Left cardiac atrium (tissue), 4 donors: ENCODE measurements at places on chromosomes 2 and 18.

GRCh38 chr2:47048801-47049480, 106.2 kb downstream of the STPG4 start:
- DNase-seq = no peak

- DNase-seq = peak; percentile 53
Observed at GRCh38 chr2:118013221-118013723, 598 bp downstream of the CCDC93 start.

- DNase-seq = no peak
Observed at GRCh38 chr2:24623535-24623934, 132.5 kb downstream of the NCOA1 start.

DNA sequence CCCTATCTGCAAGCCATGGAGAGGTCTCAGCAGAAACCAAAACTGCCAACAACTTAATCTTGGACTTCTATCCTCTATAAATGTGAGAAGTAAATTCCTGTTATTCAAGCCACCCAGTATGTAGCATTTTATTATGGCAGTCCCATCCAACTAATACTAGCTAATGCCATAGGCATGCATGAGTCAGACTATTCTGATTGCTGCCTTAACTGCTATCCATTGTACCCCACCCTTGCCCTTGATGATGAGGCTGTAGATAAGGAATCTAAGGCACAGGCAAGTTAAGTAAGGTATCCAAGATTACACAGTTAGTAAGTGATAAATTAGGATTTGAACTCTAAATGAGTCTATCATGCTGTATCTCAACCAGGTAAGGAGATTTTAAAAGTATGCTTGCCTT, 223.0 kb downstream of the UBE2E3 start:
- no peak for DNase-seq

DNA sequence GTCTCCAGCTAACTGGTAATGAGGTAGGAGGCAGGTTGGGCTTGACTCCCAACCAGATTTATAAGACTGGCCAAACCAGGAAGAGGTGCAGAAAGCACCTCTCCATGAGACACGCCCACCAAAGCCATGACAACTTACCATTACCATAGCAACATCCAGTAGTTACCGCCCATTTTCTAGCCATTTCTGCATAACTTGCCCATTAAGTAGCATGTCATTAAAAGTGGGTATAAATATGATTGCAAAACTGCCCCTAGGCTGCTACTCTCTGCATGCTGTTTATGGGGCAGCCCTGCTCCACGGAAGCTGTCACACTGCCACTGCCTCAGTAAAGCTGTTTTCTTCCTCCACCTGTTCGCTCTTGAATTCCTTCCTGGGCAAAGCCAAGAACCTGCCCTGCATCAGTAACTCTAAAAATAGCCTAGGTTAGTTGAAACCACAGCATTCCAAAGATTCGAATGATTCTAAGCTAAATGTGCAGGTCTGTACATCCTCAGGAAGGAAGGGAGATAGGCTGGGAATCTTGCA, 131.9 kb downstream of the ATL2 start:
- DNase-seq = no peak

DNA sequence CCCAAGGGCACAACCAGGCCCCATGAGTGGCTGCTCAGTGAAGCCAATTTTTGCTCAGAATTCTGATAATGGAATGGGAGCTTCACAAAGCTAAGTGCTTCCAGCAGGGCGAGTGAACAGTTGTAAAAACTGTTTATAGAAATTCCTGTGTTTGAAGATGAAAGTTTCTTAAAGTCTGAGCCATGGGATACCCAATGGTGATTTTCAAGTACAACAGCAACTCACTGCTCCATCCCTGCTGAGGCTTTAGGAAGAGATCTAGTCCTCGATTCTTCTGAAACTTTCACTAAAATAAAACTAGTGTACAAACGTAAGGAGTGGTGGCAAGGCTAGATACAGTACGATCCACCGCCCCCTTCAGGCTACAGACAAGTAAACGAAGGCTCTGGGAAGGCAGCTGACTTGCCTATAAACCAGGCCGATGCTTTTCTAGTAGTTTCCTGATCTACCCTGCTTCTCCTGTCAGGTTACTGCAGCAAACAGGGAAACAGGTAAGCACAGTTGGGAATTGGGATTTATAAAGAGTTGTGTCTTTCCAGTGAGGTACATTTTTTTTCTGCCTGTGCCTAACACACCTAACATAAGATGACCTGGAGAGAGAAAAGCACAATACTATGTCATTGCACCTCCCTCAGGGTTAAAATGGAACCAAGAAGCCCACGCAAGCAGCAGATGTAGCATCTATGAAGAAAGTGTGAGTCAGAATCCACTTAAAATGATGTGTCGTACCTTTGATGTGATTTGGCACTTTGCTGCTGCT, 108.7 kb downstream of the UXS1 start:
- DNase-seq = no peak

GRCh38 chr2:53111406-53111805, 656.2 kb upstream of the CHAC2 start:
- no peak for DNase-seq

GRCh38 chr2:20198796-20199632, 25.9 kb downstream of the SDC1 start:
- DNase-seq = no peak

DNA sequence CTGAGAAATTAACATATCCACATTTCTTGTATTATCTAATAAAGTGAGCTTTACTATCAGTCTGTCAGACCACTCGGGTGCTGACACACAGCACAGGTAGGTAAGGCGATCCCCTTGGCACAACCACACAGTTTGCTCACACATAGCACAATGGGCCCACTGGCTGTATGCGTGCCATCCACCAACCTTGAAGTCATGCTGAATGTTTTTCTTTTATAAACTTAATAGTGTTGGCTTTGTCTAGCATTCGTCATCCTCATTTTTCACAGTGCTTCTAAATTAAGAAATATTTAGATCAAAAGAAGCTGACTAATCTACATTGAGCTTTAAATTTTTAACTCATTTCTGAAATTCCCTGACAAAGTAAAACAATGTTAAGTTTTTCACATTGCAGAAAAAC, 50.0 kb upstream of the PAPOLG start:
- DNase-seq = no peak

- no peak for DNase-seq
Observed at GRCh38 chr2:151638191-151638933, 95.9 kb downstream of the NEB start.

- peak; percentile 82 for DNase-seq
Observed at GRCh38 chr2:136025057-136025973, 39.9 kb upstream of the DARS1 start.

DNA sequence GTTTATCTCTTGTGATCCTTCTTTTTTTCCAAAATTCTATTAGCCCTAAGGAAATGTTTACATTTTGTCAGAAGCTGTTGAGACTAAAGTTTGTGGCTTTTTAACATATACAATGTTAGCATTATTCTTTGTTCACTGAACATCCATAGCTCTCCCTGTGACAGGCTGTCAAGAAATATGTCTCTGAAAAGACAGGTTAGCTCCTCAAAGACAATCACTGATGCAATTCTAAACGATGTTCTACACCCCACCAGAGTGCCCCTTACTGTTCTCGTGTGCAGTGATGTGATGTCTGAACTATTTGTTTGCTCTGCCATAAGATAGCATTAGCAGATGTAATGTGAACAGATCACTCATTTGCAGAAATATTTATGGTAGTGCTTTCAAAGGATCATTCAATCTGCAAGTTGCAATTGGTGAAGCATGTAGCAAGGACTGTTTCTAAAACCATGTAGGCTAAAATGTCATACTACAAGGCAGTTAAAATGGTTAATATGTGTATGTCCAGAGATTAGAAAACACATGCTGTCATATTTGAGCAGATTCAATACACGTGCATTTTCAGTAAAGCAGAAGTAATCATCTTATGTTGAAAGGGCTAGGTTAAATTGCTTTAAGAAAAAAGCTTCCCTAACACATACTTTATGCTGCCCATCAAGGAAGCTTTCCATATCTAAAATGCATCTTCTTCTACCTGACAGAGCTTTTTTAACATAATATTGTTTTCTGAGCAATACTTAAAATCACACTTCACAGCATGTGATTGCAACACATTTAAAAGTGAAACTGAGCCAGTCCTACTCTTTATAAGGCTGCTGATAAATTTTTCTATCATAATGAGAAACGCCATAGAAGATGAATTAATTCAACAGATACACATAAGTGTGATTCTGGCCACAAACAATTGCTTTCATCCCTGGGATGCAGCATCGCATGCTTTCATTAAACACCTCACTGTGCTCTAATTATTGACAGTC, 285.7 kb upstream of the UBE2E3 start:
- DNase-seq = no peak

- no peak for DNase-seq
Observed at GRCh38 chr18:66971960-66972359, 368.1 kb upstream of the CDH19 start.

DNA sequence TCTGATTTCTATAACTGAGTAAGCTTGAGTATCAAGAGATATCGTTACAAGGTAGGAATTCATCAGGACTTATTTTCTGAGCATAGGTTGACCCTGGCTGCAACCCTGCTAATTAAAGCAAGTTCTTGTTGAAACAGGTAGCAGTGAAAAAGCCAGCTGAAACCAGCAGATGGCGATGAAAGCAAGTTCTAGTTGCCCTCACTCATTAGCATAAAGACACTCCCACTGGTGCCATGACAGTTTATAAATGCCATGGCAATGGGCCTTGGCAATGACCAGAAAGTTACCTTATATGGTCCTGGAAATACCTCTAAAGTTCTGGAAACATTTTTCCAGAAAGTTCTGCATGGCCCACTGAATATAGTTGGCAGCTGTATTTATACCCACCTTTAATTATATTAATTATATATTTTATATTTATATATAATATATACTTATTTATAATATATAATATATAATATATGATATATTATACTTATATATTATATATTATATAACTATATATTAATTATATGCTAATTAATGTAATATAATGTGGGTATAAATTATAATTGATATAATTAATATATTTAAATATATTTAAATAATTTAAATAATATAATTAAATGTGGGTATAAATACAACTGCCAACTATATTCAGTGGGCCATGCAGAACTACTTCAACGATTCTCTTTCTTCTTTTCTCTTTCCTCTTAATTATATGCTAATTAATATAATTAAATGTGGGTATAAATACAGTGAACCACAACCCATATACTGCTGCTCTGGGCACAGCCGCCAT, 188.0 kb downstream of the CDH7 start:
- no peak for DNase-seq

- no peak for DNase-seq
Observed at GRCh38 chr18:26228562-26229260, 2.5 kb downstream of the TAF4B start.

DNA sequence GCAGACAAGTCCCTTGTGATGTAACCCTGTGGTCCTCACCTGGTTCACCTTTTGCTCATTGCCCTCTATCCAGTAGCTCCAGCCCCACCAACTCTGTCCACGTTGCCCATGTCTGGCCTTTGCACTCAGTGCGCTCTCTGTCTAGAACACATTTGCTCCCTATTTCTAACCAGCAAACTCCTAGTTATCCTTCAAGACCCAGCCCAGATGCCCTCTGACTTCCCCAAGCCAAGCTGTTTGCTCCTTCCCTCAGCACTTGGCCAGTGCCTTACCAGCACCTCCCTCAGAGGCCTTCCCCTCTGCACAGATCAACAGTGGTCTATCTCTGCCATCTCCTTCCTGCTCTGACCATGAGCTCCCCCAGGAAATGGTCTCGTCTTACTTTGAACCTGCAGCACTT, 137.7 kb downstream of the DYSF start:
- DNase-seq = no peak

GRCh38 chr18:44796429-44797428, 116.0 kb downstream of the SETBP1 start:
- no peak for DNase-seq

GRCh38 chr2:42193722-42194187, 24.6 kb downstream of the EML4 start:
- DNase-seq = no peak

GRCh38 chr2:45370369-45370768, 240.7 kb downstream of the SRBD1 start:
- no peak for DNase-seq

DNA sequence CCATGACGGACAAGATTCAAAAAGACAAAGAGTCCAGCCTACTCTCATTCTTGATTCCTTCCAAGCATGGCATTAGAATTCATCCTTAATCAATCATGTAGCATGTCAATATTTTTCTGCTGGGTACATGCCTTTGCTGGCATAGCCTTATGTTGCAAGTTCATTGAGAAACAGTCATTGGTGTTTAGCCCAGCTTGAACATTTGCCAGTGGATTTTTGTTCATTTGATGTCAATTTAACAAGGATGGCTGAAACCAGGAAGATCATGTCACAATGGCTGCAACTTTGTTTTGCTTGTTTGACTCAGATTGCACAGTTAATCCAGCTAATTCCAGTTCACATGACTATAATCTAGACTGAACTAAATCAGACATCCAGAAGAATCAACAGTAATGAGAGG, 1132.2 kb downstream of the LRP1B start:
- no peak for DNase-seq

- no peak for DNase-seq
Observed at GRCh38 chr2:53768242-53768542, 588 bp downstream of the CHAC2 start.

DNA sequence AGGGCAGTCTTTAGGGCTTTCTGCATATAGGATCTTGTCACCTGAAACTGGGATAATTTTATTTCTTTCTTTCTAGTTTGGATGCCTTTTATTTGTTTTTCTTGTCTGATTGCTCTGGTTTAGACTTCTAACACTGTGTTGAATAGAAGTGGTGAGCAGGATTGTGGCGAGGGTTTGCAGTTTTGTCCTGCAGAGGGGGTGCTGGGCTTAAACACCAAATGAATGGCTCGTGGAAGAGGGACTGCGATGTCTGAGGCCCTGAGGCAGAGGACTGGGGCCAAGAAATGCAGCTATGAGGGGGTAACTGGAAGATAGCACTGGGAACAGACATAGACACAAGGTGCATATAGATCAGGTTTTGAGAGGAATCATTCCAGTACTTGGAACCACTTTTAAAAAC, 20.5 kb downstream of the UBE2F start:
- no peak for DNase-seq

- DNase-seq = no peak
Observed at GRCh38 chr2:173537694-173538093, 183.0 kb downstream of the CDCA7 start.
